ENCODE measurements at places on chromosomes 16 and 17. TPM values are rescaled to one million over a fixed set of nuclear protein-coding genes. Genes with fewer than 3 reads are reported as not detected.

KRTAP1-1 gene
- total RNA-seq, result not detected

ITGAX gene
- 1.1 TPM for total RNA-seq

PRSS36 gene
- 1.1 TPM for total RNA-seq

PRAC2 gene
- not detected for total RNA-seq

ABCC12 gene
- 0.05 TPM for total RNA-seq

ADAP2 gene
- total RNA-seq, result 4.1 TPM

ATF7IP2 gene
- total RNA-seq, result 10.4 TPM

PRSS27 gene
- 0.82 TPM for total RNA-seq

CARD14 gene
- total RNA-seq, result 0.28 TPM

PRAC1 gene
- not detected for total RNA-seq

WFDC1 gene
- not detected for total RNA-seq

FOXN1 gene
- total RNA-seq, result 0.05 TPM

RAB40C gene
- total RNA-seq, result 19.3 TPM

CLEC3A gene
- not detected for total RNA-seq

TEX14 gene
- total RNA-seq, result 0.16 TPM

ENPP7 gene
- total RNA-seq, result not detected

SLC26A11 gene
- total RNA-seq, result 13.4 TPM

EPX gene
- not detected for total RNA-seq

P2RX1 gene
- not detected for total RNA-seq

AP1G1 gene
- 53.2 TPM for total RNA-seq

CACNG5 gene
- total RNA-seq, result not detected

ARL5C gene
- total RNA-seq, result not detected

CD300H gene
- total RNA-seq, result 0.27 TPM

Measured in A549 treated with Hydrocortisone at 1 μM for 4 hours (cell line).